ENCODE measurements at places on chromosomes 2 and 18.

GRCh38 chr18:650428-650858 lies 7.0 kb upstream of the TYMS start:
- DNase-seq, result no peak

- DNase-seq, result no peak
Measured at GRCh38 chr2:180761224-180761623, 219.2 kb upstream of the UBE2E3 start.

GRCh38 chr2:104120171-104120570 lies 733.7 kb upstream of the POU3F3 start:
- no peak for DNase-seq

- DNase-seq, result no peak
Measured at GRCh38 chr18:74328206-74328605, 12.6 kb downstream of the C18orf63 start.

DNA sequence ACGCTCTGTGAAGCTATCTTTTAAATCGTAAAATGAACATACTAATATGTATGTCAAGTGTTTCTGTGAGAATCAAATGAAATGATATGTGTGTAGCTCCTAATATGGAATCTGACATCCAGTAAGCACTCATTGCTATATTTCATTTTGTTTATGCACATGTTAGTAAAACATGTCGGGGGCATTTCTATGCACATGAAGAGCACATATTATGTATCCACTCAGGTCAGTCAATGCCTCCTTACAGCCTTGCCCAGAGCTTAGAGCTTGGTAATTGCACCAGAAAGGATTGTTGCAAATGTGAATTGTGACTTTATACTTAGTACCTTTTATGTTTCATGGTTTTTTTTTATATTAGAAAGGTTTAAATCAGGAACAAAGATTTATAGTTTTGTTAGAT lies 463.7 kb upstream of the HNMT start:
- no peak for DNase-seq

GRCh38 chr2:120669121-120669952 lies 66.3 kb upstream of the GLI2 start:
- DNase-seq, result no peak

GRCh38 chr2:29691391-29691950 lies 229.9 kb downstream of the ALK start:
- DNase-seq, result no peak

GRCh38 chr18:4641771-4642368 lies 186.8 kb upstream of the DLGAP1 start:
- DNase-seq, result no peak

- DNase-seq, result no peak
Measured at GRCh38 chr2:128291161-128291843, 27.4 kb downstream of the HS6ST1 start.

DNA sequence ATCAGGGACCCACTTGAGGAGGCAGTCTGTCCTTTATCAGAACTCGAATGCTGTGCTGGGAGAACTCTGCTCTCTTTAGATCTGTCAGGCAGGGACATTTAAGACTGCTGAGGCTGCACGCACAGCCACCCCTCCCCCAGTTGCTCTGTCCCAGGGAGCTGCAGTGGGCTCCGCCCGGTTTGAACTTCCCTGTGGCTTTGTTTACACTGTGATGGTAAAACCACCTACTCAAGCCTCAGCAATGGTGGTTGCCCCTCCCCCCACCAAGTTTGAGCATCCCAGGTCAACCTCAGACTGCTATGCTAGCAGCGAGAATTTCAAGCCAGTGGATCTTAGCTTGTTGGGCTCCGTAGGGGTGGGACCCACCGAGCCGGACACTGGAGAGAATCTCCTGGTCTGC lies 11.8 kb upstream of the LHCGR start:
- DNase-seq, result no peak

DNA sequence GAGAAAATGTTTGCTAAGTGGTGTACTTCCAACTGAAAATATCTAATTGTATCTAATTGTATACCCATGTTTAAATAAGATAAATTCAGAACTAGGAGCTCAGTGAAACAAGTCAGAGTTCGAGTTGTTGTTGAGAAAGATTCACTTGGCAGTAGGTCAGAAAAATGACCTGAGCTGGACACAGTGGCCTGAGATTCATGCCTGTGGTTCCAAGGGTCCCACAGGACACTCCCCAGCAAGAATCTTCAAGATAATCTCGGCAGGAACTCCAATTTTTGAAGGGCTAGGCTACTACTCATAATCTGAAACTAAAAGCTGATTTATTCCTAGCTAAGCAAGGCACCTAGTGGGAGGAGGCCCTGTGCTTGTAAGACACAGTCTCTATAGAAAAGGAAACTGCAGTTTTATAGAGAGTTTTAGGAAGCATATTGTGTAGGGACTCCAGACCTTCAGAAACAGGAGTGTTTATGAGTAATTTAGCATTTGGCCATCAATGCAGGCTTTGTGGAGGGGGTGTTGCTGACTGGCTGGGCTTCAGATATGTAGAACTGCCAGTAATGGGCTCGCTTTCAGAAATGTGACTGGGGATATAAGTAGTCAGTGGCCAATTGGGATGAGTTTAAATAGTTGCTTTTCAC lies 43.2 kb downstream of the SP140 start:
- DNase-seq, result no peak

DNA sequence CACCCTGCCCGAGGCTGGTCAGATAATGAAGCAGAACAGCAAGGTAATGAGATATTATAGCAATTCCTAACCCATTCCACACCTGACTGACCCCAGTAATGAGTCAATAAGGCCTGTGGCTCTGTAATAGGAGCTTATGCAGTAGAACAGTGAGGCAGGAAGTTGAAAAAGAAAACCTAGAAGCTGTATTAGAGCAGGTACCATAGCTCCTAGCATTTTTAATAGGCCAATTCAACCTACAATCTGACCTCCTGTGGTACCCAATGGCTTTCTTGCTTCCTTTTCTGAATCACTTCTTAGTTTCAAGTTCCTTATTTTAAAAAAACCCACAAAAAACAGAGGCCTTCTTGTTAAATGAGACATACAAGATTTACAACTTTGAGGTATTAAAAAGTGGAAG lies 43.6 kb upstream of the MAP2 start:
- DNase-seq, result no peak

DNA sequence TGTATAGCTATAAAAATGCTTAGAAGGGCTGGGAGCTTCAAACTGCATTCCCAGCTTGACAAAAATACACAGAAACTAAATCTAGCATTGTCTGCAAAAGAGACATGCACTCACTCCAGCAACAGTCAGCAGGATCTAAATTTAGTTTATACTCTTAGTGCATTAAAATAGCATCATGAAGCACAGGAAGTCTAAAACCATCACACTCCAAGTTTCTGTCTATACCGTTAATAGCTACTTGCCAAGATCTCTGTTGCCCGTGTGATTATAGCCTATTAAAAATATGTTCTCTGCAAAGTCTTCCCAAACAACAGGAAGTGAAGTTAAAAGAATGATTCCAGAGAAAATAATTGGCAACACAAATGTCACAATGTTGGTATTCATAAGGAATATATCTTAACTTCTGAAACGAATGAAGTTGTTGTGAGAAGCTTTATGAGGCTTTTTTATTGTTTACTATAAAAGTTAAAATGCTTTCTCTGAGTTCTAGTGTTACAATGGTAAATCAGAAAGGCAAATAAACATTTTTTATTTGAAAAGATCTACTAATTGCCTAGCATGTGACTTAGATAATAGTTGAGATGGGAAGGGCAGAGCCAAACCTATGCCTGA lies 184.2 kb downstream of the ZNF385B start:
- DNase-seq, result no peak

DNA sequence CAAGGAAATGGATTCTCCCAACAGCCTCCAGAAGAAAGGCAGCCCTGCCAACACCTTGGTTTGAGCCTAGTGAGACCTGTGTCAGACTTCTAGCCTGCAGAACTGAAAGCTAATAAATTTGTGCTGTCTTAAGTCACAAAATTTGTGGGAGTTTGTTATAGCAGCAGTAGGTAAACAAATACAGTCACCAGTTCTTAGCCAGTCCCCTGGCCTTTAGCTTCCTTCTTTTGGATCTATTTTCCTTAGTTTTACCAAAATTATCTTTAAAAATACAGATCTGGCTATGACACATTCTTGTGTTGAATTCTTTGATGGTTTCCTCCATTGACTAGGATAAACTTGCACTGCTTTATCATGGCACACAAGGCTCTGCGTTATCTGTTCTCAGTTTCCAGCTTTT lies 697.9 kb upstream of the FANCL start:
- no peak for DNase-seq

DNA sequence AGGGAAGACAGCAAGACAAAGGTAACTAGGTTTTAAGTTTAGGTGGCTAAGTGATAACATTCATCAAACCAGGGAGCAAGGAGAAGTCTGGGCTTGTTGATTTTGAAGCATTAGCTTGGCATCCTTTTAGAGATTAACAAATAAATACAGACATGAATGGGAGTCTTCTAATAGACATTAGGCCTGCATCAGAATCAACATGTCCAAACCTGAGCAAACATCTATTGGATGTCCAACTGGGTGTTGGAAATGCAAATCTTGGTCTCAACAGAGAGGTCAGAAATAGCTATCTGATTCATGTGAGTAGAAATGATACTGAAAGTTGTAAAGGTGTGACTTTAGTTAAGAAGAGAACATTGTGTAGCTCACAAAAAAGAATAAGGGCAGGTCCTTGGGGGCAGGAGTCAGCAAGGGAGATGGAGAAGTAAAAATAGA lies 85.5 kb upstream of the RND3 start:
- no peak for DNase-seq

DNA sequence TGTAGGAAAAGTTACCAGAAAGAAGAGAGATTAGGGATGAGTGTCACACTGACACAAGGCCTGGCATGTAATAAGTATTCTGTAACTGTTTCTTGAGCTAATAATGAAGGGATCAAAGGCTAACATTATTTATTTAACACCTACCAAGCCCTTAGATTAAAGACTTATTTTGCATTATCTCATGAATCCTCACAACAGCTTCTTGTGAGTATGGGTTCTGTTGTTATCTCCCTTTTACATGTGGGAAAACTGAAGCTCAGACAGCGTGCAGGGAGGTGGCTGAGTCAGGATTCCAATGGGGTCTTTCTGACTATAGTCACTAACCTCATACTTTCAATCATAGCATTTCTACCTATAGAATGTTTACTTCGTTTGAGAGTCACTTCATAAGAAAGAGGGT lies 79.0 kb upstream of the PROKR1 start:
- DNase-seq, result no peak

GRCh38 chr18:22193466-22193865 lies 24.1 kb downstream of the GATA6 start:
- no peak for DNase-seq

DNA sequence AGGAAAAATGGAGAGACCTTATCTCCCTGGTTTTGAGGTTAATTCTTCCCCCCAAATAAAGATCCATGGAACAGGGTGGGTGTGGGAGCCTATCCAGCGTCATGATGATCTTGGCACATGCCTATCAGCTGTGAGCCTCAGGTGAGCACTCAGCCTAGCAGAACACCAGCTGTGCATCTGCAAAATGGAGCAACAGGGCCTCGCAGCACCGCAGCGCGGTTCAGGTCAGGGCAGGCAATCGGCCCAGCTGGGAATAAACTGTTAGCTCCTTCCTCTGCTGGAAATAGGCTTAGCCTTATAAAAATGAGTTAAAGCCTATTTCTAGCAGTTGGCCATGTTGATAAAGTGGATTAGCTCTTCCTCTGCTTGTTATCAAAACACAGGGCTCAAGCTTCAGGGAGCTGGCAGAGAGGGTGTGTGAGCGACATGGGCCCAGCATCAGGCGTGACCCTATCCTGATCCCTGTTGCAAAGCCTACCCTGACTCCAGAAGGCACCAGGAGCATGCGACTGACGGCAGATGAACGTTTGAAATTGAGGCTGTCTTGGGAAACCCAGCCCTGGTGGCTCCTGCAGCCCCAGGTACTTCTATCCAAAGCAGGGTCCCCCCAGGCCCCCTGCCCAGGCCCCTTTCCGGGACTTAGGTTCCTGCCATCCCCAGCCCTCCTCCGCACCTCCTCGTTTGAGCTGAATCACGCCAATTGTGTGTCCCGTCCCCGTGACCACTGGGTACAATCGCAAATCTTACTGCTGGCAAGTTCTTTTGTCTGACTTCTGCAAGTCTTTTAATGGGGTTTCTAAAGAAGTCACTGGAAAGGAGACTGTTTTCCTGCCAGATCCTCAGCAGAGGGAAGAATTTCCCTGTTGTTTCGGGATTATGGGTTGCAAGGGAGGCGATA lies 35.4 kb downstream of the ARHGEF4 start:
- DNase-seq, result no peak

DNA sequence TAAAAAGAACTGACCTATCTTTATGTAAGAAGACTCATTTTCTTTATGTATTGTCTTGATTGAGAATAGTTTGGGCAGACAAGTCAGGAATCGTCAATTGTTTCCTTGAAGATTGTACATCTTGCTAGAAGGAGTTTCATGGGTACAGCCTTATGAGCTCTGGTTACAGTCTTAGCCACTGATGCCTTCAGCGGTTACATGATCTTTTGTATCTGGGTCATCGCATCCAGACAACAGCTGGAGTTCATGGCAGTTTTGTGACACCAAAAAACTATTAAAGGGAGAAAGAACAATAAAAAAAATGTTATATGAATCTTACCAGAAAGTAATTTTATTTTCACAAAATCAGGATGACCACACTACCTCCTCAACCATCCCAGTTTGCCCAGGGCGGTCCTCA lies 520.5 kb upstream of the CDH7 start:
- DNase-seq, result no peak

- DNase-seq, result no peak
Measured at GRCh38 chr18:54004828-54005227, 219.6 kb downstream of the MBD2 start.

DNA sequence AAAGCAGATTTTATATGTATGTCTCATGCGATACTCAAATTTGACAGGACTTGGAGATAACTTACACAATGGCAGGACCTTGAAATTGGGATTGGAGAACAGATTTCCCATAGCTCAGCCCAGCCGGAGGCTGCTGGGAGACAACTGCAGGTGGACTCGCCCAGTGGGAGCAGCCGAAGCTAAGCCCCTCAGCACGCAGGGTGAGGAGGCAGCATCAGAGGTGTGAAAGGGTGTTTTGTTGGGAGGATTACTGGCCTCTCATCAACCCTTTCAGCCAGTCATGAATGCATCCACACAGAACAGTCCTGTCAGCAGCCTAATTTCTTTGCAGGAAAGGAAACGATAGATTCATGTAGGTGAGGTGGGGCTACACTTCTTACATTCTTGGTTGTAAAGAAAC lies 110.4 kb upstream of the DYNAP start:
- no peak for DNase-seq

- no peak for DNase-seq
Measured at GRCh38 chr18:54948350-54948837, 10.9 kb downstream of the CCDC68 start.

DNA sequence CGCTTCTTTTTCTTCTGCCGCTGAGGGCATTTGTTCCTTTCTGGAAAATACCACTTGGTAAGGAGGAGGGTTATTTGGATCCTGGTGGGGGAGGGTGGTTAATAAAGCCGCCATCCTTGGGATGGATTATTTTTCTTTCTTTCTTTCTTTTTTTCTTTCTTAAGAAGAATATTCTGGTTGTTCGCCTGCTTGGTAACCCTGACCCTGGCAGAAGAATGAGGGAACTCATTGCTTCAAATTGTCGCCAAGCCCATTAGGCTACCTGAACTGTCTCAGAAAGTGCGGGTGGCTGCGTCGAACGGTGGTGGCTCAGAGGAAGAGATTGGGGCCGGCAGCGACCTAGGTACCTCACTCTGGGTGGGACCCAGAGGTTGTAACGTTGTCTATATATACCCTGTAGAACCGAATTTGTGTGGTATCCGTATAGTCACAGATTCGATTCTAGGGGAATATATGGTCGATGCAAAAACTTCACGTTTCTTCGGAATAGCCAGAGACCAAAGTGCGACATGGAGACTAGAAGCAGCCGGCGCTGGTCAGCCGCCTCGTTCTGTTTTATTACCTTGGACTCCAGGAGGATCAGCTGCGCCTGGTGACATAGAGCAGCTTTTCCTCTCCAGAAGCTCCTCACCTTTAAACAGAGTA lies 1.3 kb upstream of the HOXD4 start:
- no peak for DNase-seq
